Right lung (tissue), 10 donors: ENCODE measurements at places on chromosomes 1 and 21. TPM values are rescaled to one million over a fixed set of nuclear protein-coding genes. Genes with fewer than 3 reads are reported as not detected.

CLCNKB gene
- polyA plus RNA-seq, result 4.7 TPM

FHAD1 gene
- 4.5 TPM for polyA plus RNA-seq

RNF186 gene
- 0.14 TPM for polyA plus RNA-seq

IL20 gene
- polyA plus RNA-seq, result not detected

KISS1 gene
- polyA plus RNA-seq, result 0.35 TPM

CROCC gene
- polyA plus RNA-seq, result 54.3 TPM

SCMH1 gene
- 42.4 TPM for polyA plus RNA-seq
